A172 (cell line): ENCODE measurements at places on chromosomes 4 and X. TPM values are rescaled to one million over a fixed set of nuclear protein-coding genes. Genes with fewer than 3 reads are reported as not detected.
A peak's percentile ranks its signal among the peaks of the same experiment; 100 is the strongest.

GRCh38 chr4:122632396-122633143 is 11.7 kb upstream of the IL21 start:
- DNase-seq: peak; percentile 71

DNA sequence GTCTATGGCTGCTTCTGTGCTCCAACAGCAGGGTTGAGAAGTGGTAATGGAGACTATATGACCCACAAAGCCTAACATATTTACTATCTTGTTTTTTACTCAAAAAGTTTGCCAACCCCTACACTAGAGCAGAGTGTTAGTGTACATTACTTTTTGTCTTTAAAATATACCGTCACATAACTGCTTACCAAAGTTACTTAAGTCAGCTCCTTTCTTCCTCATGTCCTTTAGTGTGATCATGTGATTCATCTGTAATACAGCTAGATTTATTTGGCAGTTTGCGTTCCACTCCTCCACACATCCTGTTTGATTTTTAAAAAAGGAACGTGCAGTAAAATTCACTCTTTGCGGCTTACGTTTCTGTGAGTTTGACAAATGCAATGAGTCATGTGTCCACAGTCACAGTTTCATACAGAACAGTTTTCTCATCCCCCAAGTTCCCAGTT is 162.4 kb upstream of the GPRIN3 start:
- peak; percentile 92 for DNase-seq

DNA sequence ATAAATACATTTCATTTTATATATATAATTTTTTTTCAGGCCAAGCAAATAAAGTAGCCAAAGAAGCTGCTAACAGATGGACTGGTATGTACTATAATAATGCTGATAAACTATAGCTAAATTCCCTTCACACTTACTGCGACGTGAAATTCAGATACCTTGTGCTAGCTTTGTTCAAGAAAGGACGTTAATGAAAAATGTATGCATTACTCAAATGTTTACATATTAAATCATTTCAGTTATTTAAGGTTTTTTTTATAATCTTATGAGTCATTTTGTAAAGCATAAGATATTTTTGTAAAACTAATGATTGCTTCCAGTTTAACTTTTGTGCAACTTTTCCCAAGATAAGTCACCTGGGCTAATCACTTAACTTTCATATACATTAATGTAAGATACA is 57.2 kb upstream of the TMEM131L start:
- no peak for DNase-seq

DNA sequence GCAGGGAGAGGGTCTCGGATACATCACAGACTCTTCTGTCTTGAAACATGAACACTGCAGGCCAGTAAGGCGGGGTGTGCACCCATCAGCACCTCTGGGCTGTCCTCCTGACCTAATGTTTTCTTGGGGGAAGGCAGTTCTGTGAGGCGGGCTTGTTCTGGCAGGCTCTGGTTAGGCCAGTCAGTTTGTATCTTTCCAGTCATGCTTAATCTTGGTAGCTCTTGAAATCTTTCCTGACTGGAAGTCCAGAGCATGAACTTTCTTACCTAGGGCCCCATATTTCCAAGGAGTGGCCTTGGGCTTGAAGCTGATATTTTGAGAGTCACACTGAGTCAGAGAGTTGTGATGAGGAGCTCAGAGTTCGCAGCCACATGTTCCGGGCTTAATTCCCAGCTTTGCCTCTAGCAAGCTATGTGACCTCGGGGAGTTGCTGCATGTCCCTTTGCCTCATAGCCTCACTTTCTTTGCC is 54.2 kb upstream of the RASSF6 start:
- DNase-seq: no peak

GRCh38 chr4:84389406-84389805 is 109.7 kb downstream of the NKX6-1 start:
- peak; percentile 23 for DNase-seq

GRCh38 chr4:13306356-13306755 is 177.8 kb downstream of the RAB28 start:
- no peak for DNase-seq

- no peak for DNase-seq
These were observed 108.6 kb downstream of the DHX15 start for GRCh38 chr4:24475756-24476155.

GRCh38 chrX:110155759-110156158 is 152.8 kb downstream of the TMEM164 start:
- no peak for DNase-seq

GRCh38 chr4:48484494-48485168 is 1.5 kb downstream of the SLC10A4 start:
- DNase-seq: no peak

GRCh38 chr4:959338-960139 is 13.8 kb downstream of the DGKQ start:
- DNase-seq: no peak

DNA sequence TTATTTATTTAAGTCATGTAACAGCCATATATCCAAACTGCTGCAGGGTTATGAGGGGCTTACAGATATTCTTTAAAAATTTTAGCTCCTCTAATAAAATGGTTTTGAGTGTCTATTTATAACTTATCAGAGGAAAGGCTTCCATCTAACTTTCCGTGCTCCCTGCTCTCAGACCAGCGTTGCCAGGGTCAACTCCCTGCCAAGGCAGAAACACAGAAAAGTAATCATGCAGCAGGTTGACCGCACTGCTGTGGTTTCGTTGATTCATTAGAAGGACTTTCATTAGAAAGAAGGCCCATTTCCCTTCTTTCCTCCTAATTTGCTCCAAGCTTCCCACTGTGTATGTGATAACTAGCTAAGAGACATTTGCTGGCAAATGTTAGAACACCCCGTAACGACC is 33.9 kb downstream of the BCLAF3 start:
- DNase-seq: no peak

DNA sequence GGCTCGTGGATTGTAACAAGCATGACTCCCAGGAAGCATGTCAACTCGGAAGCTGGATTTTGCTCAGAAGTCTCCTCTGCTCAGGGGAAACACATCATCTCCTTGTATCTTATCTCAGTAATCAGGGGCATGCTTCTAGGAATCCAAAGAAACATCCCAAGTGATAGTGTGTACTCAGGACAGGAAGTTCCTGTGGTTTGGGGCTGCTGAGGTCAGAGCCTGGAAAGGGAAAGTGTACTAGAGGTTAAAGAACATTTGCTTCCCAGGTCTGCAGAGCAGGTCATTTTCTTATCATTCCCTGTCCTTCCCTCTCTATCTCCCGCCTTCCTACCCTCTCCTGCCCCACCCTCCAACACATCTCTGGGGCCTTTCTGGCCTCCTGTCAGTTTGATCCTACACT is 38.8 kb downstream of the SLC34A2 start:
- peak; percentile 85 for DNase-seq

GRCh38 chr4:36330796-36331195 is 49.4 kb downstream of the DTHD1 start:
- DNase-seq: no peak

- no peak for DNase-seq
These were observed 69.4 kb downstream of the CLCN5 start for GRCh38 chrX:49991758-49992157.

DNA sequence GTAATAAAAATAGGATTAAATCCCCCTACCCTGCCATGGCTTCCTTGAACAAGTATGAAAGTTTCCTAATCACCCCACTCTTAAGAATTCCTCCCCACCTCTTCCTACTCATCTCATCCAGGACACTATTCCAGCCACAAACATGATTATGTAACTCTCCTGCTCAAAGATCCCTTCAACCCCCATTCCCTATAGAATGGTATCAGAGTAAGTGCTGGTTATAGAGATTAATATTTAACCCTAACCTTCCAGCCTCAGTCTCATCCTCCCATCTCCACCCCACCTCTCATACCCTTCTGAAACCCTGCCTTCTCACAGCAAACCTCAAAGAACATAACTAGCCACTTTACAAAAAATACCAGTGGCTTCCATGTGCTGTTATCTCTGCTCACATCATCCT is 155.1 kb downstream of the PPP3CA start:
- DNase-seq: no peak

- peak; percentile 46 for DNase-seq
These were observed 2.2 kb upstream of the CFI start for GRCh38 chr4:109803924-109804571.

DNA sequence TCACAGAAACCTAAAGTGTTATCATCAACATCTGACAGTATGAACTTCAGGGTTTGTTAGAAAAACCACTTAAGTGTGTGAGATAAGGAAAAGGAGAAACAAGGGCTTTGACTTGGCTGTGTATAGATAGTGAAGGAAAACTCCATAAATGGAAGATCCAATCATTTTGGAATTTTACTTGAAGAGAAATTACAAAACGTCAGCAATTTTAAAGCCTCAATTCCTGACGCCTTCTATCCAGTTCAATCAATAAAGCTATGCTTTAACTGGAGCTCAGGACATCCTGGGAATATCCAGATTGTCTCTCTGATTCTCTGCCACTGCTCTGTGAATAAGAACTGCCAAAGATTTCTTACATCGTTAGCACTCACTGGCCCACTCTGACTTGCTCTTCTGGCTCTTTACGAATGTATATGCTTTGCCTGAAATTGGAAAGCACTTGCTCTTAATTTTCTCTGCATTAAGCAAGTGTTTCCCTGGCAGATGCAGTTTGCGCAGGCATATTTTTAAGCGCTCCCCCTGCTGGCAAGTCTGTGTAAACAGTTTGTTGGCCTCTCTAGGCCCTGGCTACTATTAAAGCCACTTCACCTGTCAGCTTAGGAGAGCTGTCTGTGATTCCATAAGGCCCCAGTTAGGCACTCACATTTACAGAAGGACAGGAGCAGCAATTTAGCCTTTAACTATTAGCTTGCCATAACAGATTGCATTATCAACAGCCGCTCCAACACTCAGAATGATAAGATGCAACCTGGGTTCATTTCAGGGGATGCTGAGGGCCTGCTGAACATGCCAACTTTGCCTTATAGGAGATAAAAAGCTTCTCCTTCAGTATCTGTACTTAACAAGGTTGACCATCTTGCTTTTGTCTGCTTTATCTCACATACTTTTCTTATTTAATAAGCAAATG is 251.4 kb upstream of the DDX53 start:
- DNase-seq: peak; percentile 47

- DNase-seq: no peak
These were observed 25.2 kb downstream of the NOP14 start for GRCh38 chr4:2937986-2938385.

DNA sequence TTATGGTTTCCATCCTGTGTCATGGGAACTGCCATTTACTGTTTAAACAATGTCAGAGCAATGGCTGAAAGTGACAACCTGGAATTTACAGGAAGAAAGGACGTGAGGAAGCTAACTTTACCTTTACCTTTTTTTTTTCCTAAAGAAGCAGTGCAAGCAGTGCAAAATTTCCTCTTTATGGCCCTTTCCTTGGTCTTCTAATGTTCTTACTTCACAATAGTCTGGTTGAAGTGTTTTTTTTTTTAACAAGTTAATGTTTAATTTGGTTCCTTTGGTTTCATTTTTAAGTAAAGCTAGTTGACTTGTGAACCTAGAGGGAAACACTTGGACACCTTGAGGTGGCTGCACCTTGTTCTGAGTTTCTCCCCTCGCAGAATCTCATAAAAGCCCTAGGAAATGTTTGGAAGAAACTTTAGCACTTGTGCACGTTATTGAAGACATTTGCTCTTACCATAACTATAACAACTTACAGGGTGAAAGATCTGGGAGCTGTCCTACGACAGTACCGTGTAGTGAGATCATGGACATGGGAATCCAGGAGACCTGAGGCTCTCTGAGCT is 1.8 kb downstream of the SGMS2 start:
- no peak for DNase-seq

GRCh38 chr4:11480683-11481082 is 52.0 kb upstream of the HS3ST1 start:
- no peak for DNase-seq

DNA sequence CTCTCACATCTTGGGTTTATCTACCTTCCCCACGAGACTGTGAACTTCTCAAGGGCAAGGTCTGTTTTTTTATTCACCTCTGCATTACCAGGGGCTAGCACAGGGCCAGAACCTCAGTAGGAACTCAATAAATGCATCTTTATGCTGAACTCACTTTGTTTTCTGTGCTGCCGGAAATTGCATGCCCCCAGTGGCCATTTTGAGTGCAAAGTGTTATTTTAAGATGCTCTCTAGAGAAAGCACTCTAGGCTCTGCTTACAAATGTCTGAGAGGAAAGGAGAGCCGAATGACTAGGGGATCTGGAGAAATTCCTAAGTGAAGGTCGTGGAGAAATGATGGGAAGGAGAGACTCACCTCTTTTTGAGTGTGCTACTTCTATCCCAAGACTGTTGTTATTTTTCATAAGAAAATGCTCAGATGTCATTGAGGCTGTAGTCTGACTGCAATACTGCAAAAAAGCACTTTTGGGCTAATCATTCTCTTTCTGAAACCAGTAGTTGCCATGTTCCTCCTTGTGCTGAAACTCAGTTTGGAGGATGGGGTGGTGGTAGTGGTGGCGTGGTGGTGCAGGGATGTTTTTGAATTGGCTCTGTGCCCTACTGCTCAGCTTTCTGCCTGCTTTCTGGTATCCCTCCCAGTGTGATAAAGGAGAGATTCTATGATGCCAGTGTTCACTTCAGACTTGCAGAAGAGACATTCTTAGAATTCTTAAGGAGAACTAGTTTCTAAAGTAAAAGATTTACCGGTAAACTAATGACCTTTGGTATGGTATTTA is 41.3 kb downstream of the DOCK11 start:
- peak; percentile 18 for DNase-seq

- no peak for DNase-seq
These were observed 323.1 kb downstream of the GBA3 start for GRCh38 chr4:23015821-23016220.

GRCh38 chrX:9403374-9403773 is 61.5 kb upstream of the TBL1X start:
- no peak for DNase-seq

- no peak for DNase-seq
These were observed 114.0 kb downstream of the FHIP1A start for GRCh38 chr4:151522866-151523519.

GRCh38 chrX:39852491-39852890 is 245.3 kb downstream of the BCOR start:
- DNase-seq: no peak

DNA sequence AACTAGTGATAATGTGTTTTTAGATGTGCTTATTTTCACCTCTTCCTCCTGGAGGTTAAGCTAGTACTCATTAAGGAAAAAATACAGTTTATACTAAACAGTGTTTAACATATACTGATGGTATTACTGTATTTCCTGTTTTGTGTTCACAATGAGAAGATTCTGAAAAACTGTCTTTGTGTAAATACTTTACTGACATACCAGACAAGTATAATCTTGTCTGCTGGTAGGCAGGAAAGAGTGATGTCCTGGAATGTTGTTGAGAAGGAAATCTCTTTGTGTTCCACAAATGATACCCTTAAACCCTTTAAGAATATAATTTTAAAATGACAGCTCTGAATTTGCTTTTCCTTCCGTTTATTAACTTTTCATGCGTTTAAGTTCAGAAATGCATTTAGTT is 205.5 kb upstream of the NUDT6 start:
- DNase-seq: no peak

Gene NPY2R
- not detected in 2 replicates for total RNA-seq

Gene TENM3
- total RNA-seq: 87.7 and 92.1 TPM in 2 replicates

Gene F11
- total RNA-seq: not detected in 2 replicates

Gene ZMAT1
- 0.53 and 3.2 TPM in 2 replicates for total RNA-seq

Gene SPACA5B
- total RNA-seq: not detected in 2 replicates

Gene TRPC5OS
- total RNA-seq: not detected in 2 replicates

Gene PCYT1B
- total RNA-seq: not detected in 2 replicates

Gene SLITRK4
- total RNA-seq: not detected in 2 replicates

Gene CXorf65
- total RNA-seq: not detected in 2 replicates

Gene FAM184B
- total RNA-seq: not detected in 2 replicates

Gene HERC5
- 13.1 and 14.5 TPM in 2 replicates for total RNA-seq

Gene PGAM4
- total RNA-seq: not detected in 2 replicates

Gene IL13RA2
- total RNA-seq: 65.4 and 92.5 TPM in 2 replicates

Gene SPIN2A
- 0.16 and 0.57 TPM in 2 replicates for total RNA-seq

Gene NPFFR2
- total RNA-seq: not detected in 2 replicates

Gene MUC7
- total RNA-seq: not detected in 2 replicates
